Thoracic aorta (tissue), 2 donors: ENCODE measurements at places on chromosomes 16 and 17. TPM values are rescaled to one million over a fixed set of nuclear protein-coding genes. Genes with fewer than 3 reads are reported as not detected.

Gene GPR142
- not detected for total RNA-seq

Gene FBF1
- total RNA-seq: 6.3 TPM

Gene KRT26
- not detected for total RNA-seq

Gene BRIP1
- 0.14 TPM for total RNA-seq

Gene SLC5A10
- total RNA-seq: not detected

Gene CCL1
- total RNA-seq: not detected

Gene TMC5
- not detected for total RNA-seq

Gene PSMD12
- 18.3 TPM for total RNA-seq

Gene RDM1
- not detected for total RNA-seq

Gene CCDC40
- total RNA-seq: 6.5 TPM

Gene PCGF2
- total RNA-seq: 28.4 TPM

Gene TTYH2
- 2.4 TPM for total RNA-seq

Gene KRT28
- total RNA-seq: not detected

Gene ATF7IP2
- 7.2 TPM for total RNA-seq
